Nucleus accumbens (tissue), 56 donors: ENCODE measurements at places on chromosomes 3 and 15.

GRCh38 chr3:58706395-58707167 is 40.0 kb upstream of the FAM3D start:
- no peak for DNase-seq

GRCh38 chr3:126777366-126777765 is 73.3 kb downstream of the CHCHD6 start:
- DNase-seq = no peak

- DNase-seq = no peak
These were observed 314.0 kb downstream of the KBTBD8 start for GRCh38 chr3:67312155-67312554.

DNA sequence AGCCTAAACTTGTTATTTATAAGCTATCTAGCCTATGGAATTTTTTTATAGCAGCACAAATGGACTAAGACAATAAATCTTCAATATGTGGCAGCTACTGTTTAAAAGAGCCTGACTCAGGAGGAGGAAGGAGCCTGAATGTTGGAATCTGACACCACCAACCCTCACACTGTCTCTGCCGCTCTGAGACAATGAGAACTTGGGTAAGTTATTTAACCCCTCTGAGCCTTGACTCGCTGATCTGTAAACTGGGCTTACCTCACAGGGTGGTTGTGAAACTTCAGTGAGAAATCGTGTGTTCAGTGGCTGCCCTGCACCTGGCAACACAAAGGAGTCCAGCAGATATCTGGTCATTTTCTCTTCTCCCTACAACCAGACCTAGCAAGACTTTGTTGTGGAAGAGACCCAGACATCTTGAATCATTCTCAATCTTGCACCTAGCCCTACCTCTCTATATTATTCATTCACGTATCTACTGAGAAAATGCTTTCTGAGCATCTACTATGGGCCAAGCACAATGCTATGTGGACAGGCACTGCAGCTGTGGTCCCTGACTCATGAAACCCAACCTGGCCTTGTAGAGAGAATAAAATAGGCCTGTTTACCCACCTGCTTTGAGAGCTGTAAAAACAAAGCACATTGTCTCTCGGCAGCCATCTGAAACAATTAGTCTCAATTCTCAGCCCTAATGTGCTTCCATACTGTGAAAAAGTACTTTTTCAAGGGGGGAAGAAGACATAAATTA is 81.9 kb upstream of the SLC25A36 start:
- DNase-seq = no peak

DNA sequence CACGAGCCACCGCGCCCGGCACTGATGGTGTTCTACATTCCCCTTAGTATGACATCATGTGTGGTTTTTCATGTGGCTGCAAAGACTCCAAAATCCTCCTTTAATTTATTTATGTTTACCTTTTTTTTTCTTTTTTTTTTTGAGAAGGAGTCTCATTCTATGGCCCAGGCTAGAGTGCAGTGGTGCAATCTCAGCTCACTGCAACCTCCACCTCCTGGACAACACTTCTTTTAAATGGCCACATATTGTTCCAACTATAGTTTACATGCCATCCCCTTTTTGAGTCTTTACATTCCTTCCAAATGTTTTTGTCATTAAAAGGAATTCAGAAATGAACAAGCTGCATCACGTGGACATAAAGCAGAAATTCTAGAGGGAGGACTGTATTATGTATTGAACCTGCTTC is 10.3 kb upstream of the CDV3 start:
- DNase-seq = no peak

GRCh38 chr15:101502572-101503295 is 13.2 kb upstream of the PCSK6 start:
- no peak for DNase-seq

GRCh38 chr15:73024168-73024567 is 28.1 kb upstream of the NEO1 start:
- DNase-seq = no peak
